GM10248 (cell line): ENCODE measurements at places on chromosomes 5 and 9.

- DNase-seq: no peak
Observed at GRCh38 chr9:126699401-126699881, 85.7 kb downstream of the LMX1B start.

DNA sequence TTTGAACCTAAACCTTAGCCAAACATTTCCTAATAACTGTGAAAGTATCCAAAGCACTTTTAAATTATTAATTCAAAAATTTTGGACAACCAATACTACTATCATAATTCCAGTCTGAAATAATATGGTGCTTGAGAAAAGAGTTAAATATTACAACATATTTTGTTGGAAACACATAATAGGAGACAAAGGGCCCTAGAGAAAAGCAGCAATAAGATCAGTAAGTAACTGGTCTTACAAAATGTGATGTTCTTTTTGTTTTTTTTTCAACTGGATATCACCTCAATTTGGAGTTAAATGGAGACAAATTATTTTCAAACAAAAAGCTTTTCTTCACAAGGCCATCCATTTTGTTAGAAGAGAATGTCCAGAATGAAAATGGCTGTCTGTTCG is 21.1 kb downstream of the SRFBP1 start:
- DNase-seq: no peak

- no peak for DNase-seq
Observed at GRCh38 chr5:112735702-112736101, 2.0 kb upstream of the APC start.

DNA sequence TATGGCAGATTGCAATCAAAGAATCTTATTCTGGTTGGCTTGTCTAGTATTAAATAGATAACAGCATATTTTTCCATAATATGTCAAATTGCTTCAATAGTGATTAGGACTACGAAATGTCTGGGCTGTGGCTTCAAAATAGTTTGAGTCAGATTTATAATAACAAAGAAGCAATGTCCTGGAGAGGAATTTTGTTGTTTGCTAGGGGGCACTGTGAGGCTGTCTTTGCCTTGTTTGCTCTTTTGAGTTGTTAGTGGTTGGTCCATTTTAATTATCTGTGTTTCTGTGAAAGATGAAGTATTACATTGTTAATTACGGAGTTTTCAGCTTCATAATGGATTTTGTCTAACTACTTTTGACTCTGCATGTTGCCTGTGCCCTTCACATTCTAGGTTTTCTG is 713.6 kb downstream of the TLE4 start:
- DNase-seq: no peak

DNA sequence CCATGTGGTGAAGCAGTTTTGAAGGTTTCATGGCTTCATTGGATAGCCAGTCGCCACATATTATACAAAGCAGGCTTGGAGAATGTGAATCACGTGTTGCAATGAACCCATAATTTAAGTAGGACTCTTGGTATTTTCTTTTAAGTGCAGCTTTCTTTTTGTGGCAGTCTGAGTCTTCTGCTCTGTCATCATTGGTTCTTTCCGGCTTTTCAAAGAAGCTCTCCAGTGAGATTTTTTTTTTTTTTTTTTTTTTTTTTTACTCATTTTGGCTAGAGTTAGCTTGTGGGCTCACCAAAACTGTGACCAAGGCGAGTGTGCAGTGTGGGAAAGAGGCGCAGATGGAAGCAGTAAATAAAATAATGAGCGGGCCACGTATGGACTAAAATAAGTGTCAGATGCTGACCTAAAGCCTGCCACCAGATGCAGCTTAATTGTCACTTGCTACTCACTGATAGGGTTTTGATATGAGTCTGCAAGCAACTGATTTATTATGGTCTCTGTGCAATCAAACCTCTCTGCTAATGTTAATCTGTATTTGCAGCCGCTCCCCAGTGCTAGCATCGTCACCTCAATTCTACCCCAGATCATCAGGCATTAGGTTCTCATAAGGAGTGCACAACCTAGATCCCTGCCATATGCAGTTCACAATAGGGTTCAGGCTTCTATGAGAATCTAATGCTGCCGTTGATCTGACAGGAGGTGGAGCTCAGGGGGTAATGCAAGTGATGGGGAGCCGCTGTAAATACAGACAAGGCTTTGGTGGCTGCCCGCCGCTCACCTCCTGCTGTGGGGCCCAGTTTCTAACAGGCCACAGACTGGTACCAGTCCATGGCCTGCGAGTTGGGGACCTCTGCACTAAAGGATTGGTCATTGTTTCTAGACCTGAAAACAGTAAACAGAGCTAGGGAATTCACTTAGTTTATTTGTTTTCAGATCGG is 45.5 kb upstream of the LARP1 start:
- DNase-seq: no peak

- peak; percentile 24 for DNase-seq
Observed at GRCh38 chr5:352639-353611, 31.4 kb downstream of the AHRR start.

- DNase-seq: peak; percentile 75
Observed at GRCh38 chr5:14109041-14109747, 33.9 kb upstream of the TRIO start.

DNA sequence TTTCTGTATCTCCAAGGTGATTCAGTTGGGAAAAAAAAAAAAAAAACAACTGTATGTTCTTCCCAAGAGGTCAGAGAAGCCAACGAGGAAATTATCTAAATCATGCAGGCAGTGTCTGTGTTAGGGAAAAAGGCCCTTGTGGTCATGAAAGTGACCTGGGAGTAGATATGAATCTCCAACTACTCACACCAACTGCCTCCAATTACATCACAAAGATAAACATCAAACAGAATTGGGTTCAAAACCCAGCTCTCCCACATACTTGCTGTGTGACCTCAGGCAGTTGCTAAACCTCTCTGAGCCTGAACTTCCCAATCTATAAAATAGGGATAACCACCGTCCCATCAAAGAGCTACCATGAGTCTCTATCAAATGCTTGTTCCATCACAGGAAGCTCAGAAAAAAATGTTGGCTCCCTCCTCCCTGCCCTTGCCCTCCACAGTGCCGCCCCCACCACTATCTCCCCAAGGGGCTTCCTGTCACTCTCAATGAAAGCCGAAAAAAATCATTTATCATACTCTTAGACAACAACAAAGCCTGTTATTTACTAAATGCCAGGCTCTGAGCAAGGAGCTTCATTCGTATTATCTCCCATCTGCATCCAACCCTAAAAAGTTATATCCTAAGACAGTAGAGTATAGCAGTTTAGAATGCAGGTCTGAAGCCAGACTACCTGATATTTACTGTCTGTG is 42.9 kb downstream of the CDK5RAP2 start:
- DNase-seq: no peak

GRCh38 chr5:95256446-95256845 is 28.4 kb downstream of the MCTP1 start:
- no peak for DNase-seq

DNA sequence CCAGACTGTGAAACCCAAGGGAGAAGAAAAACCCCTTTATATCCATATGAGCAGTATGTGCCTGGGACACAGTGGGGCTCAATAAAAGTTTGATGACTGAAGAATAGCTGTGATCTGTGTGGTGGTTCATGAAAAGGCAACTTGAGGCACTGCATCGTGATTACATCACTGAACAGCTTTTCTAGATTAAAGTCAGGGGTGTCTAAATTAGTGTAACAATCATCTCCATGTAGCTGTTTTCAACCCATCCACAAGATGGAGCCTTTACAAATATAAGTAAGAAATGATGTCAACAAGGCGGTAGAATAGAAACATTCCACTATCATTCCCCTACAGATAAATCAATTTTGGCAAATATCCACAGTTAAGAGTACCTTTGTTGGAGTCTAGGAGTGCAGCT is 55.5 kb downstream of the PRRC1 start:
- no peak for DNase-seq

DNA sequence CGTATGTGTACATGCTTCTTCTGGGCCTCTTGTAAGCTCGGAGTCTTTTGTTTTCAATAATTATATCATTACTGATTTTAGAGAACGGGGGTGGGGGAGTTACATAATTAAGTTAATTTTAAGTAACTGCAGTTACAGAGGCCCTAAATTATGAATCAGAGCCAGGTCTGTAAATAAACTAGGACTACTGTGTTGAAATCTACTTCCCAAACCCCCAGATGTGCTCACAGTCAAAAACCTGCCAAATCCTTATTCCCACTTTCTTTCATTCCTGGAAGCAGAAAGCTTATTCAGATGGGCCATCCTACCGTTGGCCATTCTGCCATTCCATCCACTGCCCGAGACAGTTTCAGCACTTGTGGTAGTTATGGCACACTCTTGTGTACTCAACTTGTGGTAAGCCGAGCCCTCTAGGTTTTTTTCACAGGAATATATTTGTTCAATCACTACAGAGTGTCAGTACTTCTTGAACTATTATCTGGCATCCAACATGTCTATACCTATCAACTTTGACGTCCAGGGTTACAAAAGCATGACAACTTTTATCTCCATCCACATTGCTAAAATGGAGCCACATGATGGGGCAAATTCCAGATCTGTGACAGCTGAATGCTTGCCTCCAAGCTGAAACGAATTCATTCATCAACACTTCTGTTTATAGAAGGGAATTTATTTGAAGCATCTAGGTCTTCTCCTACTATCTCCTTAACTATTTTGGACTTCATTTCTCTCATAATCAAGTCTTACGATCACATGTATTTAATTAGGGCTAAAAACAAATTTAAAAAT is 37.8 kb downstream of the GLRX start:
- no peak for DNase-seq

- no peak for DNase-seq
Observed at GRCh38 chr5:12662545-12663314, 758.5 kb upstream of the CTNND2 start.

GRCh38 chr9:133731876-133732638 is 6.1 kb downstream of the SARDH start:
- no peak for DNase-seq

DNA sequence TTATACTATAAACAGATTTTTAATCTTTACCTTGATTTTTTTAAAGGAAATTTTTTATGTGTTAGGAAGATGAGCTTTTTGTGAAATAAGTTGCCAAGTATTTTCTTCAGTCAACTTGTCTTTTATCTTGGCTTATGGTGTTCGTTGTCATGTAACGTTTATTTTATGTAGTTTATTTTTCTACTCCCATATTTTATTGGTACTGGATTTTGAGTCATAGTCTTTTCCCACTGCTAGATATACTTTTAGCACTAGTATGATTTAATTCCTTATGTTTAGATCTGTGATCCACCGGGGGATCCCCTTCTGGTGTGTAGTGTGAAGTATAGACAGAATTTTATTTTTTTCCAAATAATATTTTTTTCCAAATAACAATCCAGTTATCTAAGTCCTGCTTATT is 54.2 kb downstream of the DENND4C start:
- DNase-seq: no peak

DNA sequence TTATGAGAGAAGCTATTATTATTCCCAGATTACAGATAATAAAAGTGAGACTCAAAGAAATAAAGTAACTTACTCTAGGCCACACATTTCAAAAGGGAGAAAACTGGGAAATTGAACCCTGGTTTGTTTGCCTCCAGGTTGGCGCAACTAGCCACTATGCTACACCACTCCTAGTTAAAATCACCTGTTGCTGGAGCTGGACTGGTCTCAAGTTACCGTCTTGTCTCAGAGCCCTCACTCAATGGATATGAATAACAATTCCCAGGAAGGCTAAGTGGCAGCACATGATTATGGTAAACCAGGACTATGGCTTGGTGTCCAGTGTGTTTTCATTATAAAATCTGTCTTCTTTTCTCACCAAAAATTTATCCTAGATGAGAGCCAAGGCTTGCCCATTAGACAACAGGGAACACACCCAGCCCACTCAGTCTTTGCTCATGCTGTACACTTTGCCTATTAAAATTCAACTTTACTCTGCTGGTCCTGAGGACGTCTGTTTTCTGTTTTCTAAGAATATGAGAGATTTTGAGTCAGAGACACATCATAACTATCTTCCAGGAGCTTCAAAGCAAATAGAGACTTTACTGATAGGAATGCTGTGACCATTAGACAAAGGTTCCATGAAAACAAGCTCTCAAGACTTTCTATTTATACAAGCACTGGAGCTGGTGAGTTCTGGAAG is 58.1 kb downstream of the ADRB2 start:
- no peak for DNase-seq

DNA sequence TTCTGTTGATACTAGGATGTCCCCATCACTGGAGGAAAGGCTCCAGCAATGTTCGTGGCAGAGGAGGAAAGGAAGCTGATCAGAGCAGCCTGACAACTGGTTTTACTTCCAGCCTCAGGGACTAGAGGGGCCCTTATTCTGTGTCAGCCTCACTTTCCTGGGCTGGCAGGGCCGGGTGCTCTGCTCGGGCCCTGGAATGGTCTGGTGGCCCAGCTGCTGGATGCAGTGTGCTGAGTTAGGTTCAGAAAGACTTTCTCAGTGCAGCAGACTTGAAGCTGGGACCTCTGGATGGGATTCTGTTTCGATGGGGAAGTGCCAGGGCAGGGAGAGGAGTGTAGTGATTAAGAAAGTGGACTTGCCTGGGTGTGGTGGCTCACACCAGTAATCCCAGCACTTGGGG is 81.0 kb downstream of the MACROH2A1 start:
- no peak for DNase-seq

GRCh38 chr5:39755452-39755851 is 330.7 kb upstream of the DAB2 start:
- DNase-seq: no peak

DNA sequence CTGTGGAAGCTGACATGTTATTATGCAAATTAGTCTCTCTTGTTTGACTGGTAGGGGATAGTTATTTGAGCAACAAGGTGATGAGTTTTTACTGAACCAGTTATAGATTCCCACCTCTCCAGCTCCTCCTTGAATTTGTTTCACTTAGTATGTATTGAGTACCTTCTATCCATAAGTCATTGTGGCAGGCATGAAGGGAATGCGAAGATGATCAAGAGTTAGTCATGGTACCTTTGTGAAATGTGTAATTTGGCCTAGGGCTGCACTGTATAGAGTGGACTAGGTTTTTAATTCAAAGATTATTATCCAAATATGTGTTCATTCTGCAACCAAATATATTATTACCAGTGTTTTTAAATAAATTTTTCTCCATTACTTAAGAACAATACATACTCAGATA is 110.1 kb downstream of the HACD4 start:
- no peak for DNase-seq

- no peak for DNase-seq
Observed at GRCh38 chr5:100794844-100795243, 108.2 kb downstream of the ST8SIA4 start.

DNA sequence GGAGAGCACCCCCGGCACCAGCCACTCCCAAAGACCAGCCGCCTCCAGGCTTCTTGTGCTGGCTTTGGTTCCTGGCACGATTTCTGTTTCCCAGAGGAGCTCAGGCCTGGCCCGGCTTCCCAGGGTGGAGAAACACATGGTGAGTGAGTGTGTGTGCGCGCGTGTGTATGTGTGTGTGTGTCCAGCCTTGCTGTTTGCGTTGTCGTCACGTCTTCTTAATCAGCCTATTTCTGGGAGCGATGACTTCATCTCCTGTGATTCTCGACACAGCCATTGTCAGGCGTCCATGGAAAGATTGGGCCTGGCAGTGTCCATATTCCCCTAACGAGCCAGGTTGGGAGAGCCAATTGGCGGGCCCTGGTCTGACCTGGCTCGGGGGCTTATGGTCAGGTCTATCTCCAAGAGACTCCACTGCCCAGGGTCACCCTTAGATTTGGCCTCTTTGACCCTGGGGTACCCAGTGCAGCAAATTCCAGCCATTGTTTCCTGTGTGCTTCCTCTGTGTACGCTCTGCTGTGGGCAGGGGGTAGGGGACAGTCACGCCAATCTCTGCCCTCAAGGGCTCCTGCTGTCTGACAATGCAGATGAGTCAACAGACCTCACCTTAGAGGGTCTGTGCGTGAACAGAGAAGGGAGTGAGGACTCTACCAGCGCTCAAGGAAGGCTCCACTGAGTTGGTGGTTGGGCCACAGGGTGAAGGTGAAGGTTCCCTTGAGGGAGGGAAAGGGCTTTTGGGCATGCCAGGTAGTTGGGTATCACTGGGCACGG is 73.8 kb downstream of the DAB2IP start:
- no peak for DNase-seq

- no peak for DNase-seq
Observed at GRCh38 chr9:108234811-108235210, 621.0 kb downstream of the ACTL7B start.
